ENCODE measurements at places on chromosomes 7 and 10.

GRCh38 chr10:92688927-92689662 is 660 bp upstream of the HHEX start:
- DNase-seq: peak; percentile 6

- DNase-seq: no peak
Observed at GRCh38 chr10:132385389-132385667, 11.7 kb upstream of the PWWP2B start.

DNA sequence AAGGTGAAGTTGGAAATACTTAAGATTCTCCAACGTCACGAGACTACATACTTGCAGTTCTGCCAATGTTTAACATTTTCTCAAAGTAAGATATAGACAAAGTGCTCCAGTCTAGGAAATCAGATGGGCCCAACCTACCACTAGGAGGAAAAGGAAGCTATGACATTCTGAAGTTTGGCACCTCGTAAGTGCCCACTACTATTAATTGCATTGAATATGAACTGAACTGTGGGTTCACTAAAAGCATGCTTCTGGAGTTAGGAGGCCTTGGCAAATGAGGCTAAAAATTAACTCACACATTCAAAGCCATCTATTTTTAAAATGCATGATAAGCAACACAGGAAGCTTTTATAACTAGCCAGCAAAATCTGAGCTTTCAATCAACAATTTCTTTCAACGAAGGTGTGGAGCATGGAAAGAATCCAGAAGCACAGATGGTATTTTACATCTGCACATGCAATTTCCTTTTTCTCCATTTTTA is 149.7 kb downstream of the LRRTM3 start:
- no peak for DNase-seq

DNA sequence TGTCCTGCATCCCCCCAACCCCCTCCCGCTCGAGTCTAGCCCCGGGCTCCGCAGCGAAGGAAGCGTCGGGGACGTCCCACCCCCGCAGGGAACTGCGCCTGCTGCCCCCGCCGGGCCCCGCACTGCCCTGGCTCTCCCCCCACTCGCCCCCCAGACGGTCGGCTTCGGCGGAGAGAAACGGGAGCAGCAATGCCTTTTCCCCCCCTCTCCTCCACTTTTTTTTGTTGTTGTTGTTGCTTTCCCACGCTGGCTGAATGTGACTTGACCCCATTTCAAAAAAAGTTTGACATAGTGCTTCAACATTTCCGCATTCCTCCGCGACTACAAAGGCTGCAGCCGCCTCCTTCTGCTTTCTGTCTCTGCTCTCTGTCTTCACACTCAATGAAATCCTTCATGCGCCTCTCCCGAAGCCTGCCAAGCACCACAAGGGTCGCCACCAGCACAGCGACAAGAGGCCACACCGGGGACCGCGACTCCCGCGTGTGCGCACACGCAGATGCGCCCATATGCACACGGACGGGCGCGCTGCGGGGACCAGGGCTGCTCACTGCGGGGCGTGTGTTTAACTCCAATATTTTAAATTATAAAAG is 1.0 kb downstream of the CDK6 start:
- DNase-seq: peak; percentile 60

GRCh38 chr10:119190954-119191785 is 12.6 kb upstream of the PRDX3 start:
- DNase-seq: no peak
